ENCODE measurements at places on chromosomes 1 and 21. TPM values are rescaled to one million over a fixed set of nuclear protein-coding genes. Genes with fewer than 3 reads are reported as not detected.

Gene UMODL1
- not detected for total RNA-seq

Gene OR2T1
- not detected for total RNA-seq

Gene HMGCS2
- not detected for total RNA-seq

Gene NID1
- total RNA-seq = 328 TPM

DNA sequence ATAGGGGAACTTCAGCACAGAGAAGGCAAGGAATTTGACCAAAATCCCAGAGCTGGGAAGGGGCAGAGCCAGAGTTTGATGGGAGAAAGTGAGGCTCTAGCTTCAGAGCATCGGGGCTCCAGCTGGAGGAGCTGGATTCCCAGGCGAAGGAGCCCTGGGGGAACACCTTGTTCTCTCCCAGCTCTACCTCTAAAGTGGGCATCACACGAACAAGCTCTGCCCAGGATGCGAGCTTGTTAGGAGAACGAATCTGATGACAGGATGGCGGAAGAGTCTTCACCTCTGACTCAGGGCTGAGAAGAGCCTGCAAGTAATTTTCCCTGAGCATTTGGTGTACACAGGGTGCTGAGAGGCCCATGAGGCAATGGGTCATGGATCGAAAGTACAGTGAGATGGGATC, 22.0 kb downstream of the TNNT2 start:
- no peak for DNase-seq

DNA sequence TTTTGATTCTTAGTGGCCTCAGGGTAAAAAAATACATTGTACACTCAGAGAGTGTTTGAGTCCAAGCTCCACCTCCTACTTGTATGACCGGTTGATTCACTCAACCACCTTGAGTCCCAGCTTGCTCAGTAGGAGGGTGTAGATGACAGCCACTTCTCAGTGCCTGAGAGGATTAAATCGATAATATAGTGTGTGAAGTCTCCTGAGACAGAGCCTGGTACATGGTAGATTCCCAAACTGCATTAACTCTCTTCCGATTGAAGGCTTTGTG, 38.4 kb downstream of the NCMAP start:
- no peak for DNase-seq

DNA sequence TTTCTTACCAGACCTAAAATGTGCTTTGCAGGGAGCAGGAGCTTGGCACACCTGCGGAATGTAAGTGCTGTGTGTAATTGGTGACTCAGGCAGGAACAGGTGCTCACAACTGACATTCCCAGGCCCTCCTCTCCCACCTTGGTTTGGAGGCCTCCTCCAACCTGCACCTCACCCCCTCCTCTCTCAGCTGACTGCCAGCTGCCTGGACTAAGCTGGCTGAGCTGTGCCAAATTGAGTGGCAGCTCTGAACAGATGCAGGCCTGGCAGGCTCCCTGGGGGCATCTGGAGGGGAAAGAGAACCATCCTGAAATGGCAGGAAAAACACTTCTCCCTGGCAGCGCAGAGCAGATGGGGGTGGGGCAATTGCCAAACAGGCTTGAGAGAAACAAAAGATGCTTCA, 91.7 kb upstream of the PGBD5 start:
- DNase-seq = no peak

- peak; percentile 26 for DNase-seq
Measured at GRCh38 chr1:26949926-26950319, 10.3 kb downstream of the KDF1 start.

Data from dermis microvascular lymphatic vessel endothelial cell (primary cell).